Fibroblast of skin of right quadriceps (primary cell): ENCODE measurements at places on chromosomes 6 and 20.

DNA sequence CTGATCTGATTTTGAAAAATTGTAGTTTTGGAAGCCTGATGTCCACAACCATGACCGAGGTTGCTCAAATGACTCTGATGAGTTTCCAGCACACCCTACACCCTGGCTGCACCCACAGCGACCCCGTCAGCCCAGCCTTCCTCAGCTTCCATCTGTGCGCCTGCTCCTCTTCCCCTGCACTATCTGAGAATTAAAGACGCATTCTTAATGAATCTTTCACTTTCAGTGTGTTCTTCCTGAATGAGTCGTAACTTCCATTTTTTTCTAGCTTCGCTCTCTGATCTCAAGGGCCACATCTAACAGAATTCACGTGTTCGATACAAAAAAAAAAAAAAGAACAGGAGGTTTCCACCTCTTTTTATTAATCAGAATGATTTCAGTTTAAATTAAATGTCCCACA, 21.3 kb upstream of the RREB1 start:
- peak; percentile 60 for DNase-seq

DNA sequence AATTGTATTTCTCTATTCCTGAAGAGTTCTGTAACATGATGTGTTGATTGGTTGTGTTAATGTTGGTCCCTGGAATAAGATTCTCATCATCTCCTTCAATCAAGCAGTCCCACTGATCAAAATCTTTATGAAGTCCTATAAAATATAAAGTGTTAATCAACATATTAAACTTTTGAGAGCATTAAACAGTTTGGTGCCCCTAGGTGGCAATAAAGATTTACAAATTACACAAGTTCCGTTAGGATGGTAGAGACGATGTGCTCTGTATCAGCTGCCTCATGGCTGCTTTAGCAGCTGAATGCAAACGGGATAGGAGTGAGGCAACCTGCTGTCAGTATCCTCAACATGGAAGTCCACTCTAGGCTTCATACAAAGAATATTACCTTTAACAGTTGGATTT, 16.9 kb downstream of the TDRD6 start:
- no peak for DNase-seq

DNA sequence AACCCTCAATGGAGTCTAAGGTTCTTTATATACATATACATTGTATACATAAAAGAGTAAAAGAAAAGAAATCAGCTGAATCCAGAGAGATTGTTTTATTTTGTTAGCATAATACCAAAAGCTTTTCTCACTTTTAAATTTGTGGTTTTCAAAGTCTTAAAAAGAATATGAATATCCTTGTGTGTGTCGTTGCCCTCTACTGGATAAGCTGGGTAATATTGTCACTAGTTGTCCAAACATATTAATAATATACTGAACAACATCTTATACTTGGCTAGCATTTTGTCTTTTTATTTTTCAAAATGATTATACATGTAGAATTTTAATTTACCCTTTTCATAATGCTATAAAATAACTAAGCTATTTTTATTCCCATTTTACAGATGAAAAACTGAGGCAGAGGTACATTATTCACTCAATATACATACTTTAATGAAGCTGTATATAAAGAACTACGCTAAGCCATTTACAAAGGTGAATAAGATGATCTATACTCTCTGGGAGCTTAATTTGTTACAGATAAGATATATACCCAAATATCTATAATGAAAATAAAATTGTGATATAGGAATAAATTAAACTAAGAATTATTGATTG, 531.7 kb downstream of the TFAP2B start:
- DNase-seq: peak; percentile 2

DNA sequence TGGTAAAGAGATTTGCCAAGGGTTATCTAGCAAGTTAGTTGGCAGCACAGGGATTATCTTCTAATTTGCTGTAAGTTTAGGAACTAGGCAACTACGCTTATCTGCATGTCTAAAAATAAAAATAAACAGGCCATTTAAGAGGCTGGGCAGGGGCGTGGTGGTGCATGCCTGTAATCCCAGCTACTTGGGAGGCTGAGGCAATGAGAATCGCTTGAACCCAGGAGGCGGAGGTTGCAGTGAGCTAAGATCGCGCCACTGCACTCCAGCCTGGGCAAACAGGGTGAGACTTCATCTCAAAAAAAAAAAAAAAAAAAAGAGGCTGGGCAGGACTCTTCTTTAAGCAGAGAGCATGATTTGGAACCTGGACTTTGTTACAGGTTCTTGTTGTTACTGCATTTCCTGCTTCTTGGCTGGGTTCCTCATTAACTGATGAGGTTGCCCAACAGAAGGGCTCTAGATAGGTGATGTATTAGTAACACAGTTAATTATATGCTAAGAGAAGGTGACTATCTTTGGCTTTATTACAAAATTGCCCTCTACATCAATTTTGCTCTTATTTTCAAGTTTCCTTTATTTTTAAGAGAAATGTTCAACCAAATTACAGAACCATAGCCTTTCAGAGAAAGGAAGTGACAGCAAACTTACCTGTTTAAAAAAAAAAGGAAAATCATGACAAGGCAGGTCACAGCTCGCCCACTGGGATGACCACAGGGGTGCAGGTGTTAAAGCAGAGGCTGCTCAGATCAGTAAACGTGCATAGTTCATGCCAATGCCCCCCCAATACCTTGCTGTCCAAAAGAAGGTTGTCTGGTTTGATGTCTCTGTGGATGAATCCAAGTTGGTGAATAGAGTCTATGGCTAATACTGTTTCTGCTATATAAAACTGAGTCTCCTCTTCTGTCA, 32.5 kb downstream of the STK38 start:
- no peak for DNase-seq

GRCh38 chr6:9875605-9876353, 539.1 kb downstream of the TFAP2A start:
- DNase-seq: no peak

DNA sequence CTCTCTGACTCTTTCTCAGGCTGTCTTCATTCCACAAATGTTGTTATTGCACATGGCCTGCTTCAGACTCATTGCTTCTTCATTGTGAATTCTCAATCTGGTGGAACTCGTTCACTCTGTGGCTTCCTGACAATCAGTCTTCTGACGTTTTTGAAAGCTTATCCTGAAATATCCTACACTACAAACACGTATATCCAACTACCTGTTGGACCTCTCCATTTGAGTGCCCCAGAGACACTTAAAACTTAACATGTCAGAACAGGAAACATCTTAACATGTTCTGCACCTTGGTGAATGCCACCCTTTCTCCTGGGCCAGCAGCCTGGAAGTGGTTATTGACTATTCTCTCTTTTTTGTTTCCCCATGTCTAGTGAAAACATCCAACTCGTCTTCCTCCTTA, 50.8 kb downstream of the AIG1 start:
- DNase-seq: no peak

DNA sequence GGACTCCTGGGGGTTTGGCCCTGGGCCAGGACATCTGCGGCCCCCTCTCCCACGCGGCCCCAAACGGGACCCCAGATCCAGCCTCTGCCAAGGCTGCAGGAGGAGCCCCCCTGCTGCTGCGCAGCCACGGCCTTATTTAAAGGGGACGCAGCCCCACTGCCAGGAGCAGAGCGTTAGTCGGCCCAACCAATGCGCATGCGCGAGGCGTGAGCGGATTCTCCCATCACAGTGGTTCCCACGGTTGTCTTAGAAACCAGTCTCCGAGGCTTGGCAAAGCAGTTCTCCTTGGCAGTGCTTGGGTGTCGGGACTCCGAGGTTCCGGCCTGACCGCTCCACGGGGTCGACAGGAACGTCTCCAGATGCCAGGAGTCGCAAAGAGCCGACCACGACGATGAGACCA, 288.3 kb upstream of the ZNF337 start:
- DNase-seq: peak; percentile 47

DNA sequence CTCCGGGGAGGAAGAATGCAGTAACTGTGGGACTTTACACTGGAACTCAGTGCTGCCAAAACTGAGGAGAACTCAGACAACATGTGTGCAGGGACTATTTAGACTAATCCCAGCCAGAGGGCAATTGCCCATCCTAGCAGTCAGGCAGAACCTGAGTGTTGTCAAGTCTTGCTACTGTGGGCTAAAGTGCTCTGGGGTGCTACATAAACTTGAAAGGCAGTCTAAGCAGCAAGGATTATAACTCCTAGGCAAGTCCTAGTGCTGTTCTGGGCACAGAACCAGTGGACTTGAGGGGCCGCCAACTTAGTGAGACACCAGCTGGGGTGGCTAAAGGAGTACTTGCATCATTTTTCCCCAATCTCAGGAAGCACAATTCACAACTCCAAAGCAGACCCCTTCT, 363.8 kb upstream of the PTCHD4 start:
- no peak for DNase-seq
